Gastroesophageal sphincter (tissue), 4 donors: ENCODE measurements at places on chromosomes 4 and X. TPM values are rescaled to one million over a fixed set of nuclear protein-coding genes. Genes with fewer than 3 reads are reported as not detected.

DNA sequence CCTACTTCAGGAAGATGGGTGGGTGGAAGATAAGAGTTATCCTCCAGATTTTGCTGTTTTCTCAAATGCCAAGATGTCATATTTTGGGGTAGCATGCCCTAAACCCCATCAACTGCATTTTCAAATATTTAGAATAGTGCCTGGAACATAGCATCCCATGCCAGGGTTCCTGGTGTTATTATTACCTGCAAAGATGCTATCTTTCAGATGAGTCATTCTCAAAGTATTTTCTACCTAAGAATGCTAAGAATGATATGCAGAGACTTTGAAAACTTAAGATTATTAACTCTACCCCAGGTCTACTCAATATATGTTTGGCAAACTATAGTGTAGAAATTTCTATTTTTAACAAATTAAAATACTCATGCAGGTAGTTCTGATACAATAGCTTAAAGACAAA is 934.3 kb upstream of the SLIT2 start:
- ATAC-seq, result no peak

- no peak for ATAC-seq
Observed at GRCh38 chrX:118251271-118251670, 94.6 kb upstream of the WDR44 start.

DNA sequence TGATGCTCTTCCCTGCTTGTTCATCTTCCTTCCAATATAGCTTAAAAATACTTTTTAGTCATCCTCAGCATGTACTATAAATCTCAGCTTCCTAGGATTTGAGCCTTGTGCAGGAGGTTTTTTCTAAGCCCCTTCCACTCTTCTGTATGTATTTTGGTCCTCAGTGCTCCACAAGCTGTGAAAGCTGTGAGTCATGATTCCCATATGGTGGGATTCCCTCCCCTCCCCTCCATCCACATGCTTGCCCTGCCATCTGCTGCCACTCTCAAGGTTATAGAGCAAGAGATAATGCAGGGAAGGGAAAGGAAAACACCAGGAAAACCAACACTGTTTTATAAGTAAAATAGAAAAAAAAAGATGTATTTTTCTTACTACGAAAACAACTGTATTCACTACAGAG is 58.5 kb upstream of the AP1S2 start:
- ATAC-seq, result no peak

DNA sequence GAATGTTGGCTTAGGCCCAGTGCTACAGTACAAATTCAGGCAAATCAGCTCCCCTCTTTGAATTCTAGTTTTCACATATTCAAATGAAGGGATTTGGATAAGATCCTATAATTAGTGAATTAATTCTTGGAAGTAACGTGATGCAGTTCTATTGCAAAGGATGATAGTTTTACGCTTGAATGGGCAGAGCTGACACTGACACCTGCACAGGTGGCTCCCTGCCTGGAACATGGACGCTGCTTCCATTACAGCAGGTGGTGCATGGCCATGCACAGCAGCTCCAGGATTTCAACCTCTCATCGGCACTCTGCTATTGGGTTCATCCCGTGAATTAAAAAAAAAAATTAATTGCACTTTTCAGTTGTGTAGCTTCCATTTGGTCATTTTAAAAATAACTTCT is 28.4 kb upstream of the RPS6KA6 start:
- ATAC-seq, result no peak

- ATAC-seq, result no peak
Observed at GRCh38 chr4:157052429-157053040, 23.4 kb upstream of the GLRB start.

- no peak for ATAC-seq
Observed at GRCh38 chr4:57943682-57944081, 833.5 kb upstream of the IGFBP7 start.

DNA sequence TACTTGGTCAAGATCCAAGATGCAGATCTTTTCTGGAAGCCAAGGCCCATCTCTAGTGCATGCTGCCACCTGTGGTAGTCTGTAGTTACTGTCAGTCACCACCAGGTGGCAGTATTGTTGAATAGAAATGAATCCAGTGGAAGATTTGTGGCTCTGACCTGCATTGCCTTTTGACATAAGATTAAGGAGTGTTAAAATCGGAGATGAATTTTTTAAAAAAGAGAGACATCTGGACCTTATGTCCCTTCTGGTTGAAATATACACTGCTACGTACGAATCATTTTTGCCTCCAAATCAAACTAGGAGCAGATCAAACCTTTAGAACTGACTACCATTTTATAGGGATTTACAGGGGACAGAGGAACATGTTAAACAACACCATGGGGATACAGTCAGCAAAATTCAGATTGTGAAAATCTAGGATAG is 46.9 kb upstream of the RHOH start:
- ATAC-seq, result no peak

GRCh38 chr4:3827616-3828492 is 61.7 kb downstream of the ADRA2C start:
- ATAC-seq, result peak; percentile 71

GRCh38 chr4:2250357-2251072 is 8.6 kb upstream of the HAUS3 start:
- no peak for ATAC-seq

- ATAC-seq, result no peak
Observed at GRCh38 chr4:114264877-114265291, 285.4 kb upstream of the ARSJ start.

DNA sequence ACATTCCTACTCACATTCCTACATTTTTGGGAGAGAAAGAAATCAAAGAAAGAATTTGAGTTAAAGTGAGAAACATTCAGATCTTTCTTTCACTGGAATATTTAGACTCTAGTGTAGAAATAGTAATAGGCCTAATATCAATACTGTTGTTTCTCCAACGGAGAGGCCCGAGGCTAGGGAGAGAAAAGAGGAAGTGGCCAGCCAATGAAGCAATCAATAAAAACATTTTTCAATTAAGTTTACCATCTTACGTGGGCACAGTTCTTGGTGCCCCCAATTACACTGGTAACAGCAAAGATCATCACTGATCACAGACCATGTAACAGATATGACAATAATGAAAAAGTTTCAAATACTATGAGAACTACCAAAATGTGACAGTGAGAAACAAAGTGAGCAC is 281.4 kb downstream of the GPM6A start:
- ATAC-seq, result no peak

DNA sequence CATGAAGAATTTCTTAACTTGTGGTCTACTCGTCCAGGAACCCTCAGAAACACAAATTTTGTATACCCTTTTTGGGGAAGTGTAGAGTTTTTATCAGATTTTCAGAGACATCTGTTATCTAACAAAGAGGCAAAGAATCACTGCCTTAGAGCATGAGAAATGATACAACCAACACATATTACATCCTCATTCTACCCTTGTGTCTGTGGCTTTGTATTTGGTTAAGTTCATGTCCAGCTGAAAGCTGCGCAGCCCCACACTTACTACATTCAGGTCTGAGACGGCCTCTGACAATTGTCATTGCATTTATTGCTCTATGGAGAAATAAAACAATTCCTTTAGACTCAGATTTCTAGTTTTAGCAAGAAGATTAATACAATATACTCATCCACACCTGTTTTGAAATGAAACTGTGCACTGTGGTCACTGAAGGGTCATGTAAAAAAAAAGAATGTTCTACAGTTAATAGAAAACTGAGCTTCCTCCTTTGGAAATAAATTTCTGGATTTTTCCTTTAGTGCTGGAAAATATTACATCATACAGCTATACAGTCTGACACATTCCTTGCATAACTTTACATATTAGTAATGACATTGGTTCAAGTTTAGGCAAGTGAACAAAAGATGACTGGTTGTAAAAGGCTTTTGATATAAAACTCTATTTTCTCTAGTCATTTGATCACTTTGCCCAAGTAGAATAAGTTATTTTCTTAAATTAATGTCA is 39.8 kb downstream of the GLRB start:
- ATAC-seq, result no peak

DNA sequence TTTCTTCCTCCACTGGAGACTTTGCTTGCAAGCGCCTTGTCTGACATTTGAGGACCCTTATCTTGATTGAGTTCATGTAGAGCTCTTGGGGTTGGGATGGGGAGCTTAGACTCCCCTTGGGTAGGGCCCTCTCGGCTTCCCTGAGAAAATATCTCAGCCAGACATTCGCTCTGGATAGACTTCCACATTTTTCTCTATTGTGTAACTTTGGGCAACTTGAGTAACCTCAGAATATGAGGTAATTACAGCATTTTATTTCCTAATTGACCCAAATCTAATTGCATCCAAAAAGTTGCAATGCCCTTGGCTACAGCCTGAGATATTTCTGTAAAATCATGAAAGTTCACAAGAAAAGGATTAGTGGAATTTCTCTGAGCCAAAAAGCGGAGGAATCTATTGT is 102.8 kb upstream of the MXRA5 start:
- peak; percentile 60 for ATAC-seq

- ATAC-seq, result no peak
Observed at GRCh38 chrX:45479835-45480422, 279.3 kb upstream of the DIPK2B start.

- ATAC-seq, result peak; percentile 89
Observed at GRCh38 chr4:24912252-24913118, at the start of gene CCDC149. Gene CCDC149, minus strand, starts transcription at chr4:24913042. Its CDS starts 178 bp downstream, at chr4:24912864.

DNA sequence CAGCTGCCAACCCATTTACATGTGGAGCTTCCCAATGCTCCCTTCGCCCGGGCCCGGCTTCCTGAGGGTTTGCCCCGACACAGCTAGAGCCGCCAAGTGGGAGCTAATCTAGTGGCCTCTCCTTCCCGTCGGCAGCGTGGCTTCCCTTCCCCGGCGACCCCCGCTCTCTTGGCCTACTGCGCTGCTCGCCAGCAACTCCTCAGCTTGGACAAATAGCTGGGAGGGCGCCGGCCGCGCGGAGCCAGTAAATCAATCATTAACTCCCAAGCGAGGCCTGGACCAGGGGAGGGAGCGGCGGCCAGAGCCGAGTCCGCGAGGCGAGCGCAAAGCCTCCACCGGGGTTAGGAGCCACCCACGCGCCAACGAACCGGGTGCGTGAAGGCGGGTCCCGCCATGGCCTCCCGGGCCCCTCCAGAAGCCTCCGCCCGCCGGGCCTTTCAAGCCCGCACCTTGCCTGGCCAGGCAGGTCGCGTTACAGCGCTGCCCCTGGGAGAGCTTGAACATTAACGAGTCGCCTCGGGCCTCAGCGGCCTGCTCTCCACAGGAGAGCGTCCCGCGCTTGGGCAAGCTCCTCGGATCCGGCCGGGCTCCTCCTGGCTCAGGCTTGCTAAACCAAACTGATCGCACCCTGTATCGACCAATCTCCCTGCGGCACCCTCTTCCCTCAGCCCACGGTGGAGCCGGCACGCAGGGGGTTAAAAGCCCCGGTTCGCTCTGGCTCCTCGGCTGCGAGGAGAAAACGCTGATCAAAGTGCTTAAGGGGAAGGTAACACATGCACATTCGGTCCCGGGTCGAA is 10.6 kb upstream of the BCOR start:
- no peak for ATAC-seq

DNA sequence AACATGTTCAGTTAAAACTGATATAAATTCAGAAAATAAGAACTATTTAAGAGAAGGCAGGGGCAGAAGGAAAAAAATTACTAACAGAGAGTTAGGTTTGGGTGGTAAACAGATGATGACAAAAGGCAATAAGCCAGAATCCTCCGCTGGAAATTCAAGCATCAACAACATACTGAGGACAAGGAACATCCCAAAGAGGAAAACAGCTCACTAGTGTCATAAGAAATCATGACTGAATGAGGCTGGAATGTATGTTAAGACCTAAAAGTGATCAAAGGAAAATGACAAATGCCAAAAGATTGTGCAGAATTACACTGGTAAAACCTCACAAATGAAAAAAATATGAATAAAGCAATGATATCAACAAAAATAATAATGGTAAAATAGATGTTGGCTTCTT is 88.4 kb downstream of the WDFY3 start:
- no peak for ATAC-seq

- no peak for ATAC-seq
Observed at GRCh38 chr4:1502976-1503375, 96.7 kb upstream of the NKX1-1 start.

LEF1 gene
- 2.6 TPM for total RNA-seq

GPRASP1 gene
- 15.3 TPM for total RNA-seq

MEPE gene
- not detected for total RNA-seq

TMEM156 gene
- not detected for total RNA-seq

BRS3 gene
- total RNA-seq, result not detected

TEX13C gene
- not detected for total RNA-seq
